Fibroblast of upper back skin (primary cell): ENCODE measurements at places on chromosomes 12 and 14.
A peak's percentile ranks its signal among the peaks of the same experiment; 100 is the strongest.

- DNase-seq, result no peak
Observed at GRCh38 chr14:68811171-68811570, 18.3 kb upstream of the ZFP36L1 start.

GRCh38 chr14:22561661-22562579 lies 27.1 kb downstream of the DAD1 start:
- DNase-seq, result no peak

DNA sequence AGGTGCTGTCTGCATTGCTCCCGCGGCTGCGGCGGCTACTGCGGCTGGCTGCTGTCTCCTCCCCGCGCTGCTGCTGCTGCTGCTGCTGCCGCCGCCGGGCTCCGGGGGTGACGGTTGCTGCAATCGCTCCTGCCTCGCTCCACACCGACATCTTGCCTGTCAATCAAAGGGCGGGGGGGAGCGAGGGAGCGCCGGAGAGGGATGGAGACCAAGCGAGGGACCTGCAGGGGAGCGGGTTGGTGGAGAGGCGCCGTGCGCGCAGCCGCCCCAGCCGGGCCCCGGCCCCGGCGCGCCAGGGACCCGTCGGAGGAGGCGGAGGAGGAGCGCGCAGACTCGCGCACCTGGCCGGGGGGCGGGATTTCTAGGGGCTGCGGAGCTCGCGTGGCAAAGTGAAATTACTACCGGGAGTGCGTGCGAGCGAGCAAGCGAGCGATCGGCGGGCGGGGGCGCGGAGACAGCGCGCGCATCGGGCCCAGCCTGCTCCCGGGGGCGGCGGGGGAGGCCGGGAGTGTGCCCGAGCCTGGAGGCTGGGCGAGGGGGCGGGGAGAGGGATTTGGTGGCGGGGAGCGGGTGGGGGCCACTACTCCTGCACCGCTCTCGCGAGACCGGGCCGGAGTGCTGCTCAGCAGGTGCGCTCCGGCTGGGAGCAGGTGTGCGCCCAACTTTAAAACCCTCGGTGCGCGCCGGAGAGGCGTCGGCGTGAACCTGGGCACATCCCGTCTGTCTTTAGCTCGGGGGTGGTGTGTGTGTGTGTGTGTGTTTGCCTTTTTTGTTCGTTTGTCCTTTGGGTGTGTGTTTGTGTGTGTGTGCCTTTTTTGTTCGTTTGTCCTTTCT lies at the start of gene KSR2:
TSS of gene KSR2 (minus strand) at position 165 of the 834 bp plus-strand sequence. CDS start 735 bp downstream, outside the sequence.
- DNase-seq, result peak; percentile 9

GRCh38 chr12:93970900-93971688 lies 177.3 kb upstream of the PLXNC1 start:
- peak; percentile 14 for DNase-seq

DNA sequence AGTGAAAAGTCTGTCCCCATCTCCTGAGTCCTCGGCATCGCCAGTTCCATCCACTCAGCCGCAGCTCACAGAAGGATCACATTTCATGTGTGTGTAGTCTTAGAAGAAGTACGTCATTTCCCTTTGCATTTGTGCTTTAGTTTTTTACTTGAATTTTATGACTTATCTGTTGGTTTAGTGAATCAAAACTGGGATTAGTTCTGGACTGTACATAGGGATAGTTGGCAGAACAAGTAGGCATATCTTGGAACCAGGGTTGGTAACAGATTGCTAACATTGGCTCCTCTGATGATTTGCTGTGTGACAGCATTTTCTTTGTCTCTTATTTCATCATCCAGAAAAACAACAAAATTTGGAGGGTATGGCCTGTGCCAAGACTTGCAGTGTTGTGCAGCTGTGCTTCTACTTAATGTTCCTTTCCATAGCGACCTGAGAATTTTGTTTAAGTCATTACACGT lies 69.6 kb upstream of the AEBP2 start:
- DNase-seq, result peak; percentile 60

GRCh38 chr12:64825143-64826021 lies 935 bp downstream of the TBC1D30 start:
- DNase-seq, result no peak

DNA sequence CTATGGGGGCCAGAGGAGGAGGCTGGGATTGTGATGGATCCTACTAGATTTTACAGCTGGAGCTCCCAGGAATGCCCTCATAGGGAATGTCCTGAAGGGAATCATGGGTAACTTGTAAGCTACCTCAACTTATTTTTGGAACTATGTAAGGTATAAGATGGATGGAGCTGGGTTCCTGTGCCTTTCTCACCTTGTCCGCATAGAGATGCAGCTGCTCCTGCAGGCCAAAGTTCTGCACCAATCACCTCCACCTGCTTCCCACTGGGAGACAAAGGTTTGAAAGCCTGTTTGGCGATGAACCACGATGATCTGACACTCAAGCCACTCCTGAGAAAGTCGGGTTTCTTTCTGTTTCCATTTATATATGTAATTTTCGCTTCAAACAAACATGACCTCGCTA lies 648 bp upstream of the AKAP5 start:
- no peak for DNase-seq

- no peak for DNase-seq
Observed at GRCh38 chr12:4444031-4444430, 1.6 kb downstream of the FGF6 start.

DNA sequence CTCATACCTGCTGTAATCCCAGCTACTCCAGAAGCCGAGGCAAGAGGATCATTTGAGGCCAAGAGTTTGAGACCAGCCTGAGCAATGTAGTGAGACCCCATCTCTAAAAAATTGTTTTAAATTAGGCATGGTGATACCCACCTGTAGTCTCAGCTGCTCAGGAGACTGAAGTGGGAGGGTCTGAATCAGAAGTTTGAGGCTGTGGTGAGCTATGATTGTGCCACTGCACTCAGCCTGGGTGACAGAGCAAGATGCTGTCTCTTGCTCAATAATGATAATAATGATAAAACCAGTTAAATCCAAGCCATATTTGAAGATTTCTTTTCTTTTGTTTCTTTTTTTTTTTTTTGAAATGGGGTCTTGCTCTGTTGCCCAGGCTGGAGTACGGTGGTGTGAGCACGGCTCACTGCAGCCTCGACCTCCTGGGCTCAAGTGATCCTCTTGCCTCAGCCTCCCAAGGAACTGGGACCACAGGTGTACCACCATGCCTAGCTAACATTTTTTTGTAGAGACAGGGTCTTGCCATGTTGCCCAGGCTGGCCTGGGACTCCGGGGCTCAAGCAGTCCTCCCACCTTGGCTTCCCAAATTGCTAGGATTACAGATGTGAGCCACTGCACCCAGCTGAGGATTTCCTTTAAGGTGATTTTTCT lies 12.8 kb downstream of the PSMA6 start:
- DNase-seq, result no peak

- DNase-seq, result peak; percentile 16
Observed at GRCh38 chr14:21185491-21185890, 29.6 kb upstream of the OR5AU1 start.

DNA sequence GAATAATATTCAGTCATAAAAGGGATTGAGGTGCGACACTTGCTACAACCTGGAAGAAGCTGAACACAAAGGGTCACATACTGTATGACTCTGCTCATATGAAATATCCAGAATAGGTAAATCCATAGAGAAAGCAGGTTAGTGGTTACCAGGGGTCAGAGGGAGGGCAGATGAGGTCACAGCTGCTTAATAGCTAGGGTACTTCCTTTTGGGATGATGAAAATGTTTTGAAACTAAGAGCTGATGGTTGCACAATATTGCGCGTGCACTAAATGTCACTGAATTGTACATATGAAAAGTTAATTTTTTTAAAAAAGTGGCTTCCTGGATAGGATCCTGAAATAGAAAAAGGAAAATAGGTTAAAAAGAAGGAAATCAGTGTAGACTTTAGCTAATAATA lies 23.8 kb downstream of the NEUROD4 start:
- no peak for DNase-seq
